ENCODE measurements at places on chromosomes 12 and 14.

DNA sequence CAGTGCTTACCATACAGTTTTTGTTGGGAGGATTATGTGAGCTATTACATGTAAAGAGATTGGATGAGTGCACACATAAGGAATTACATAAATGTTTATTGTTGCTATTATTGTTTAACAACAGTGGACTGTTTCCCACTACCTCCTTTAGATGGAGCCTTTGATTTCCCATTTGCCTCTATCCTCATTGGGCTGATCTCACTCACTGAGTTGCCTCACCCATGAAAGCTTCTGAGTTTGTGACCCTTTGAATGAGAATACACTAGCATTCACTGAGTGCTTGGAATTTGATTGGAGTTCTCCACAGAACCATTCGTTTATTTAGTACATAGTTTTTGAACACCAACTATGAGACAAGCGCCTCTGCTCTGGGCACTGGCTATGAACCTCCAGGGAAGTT lies 121.0 kb downstream of the HELB start:
- no peak for DNase-seq

DNA sequence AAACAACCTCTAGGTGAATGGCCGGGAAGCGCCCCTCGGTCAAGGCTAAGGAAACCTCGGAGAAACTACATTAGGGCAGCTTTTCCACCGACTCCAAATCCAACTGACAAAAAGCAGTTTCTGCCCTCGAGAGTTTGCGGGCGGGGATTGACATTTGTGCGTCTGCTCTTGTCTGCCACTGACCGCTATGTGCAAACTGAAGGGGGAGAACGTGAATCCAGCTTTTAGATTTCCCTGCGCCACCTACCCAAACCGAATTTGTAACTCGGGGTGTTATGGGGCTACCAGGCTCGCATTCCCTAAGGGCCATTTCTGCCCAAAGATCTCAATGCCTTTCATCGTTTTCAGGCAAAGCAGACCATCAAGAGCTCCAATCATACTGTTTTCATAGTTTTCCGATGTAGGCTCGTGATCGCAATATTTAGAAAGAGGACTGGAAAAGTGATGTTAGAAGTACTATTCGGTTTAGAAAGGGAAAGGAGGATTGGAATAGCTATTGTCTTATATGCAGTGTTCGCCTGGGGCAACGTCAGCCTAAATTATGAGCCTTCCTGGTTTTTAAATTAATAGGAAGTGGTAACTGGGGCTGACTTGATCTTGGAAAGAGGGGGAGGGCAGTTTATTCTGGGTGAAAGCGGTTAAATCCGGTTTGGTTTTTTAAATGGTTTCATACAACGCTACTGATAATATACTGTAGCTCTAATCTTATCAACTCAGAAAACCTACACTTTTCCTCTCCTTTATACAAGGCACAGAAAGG lies 45.4 kb downstream of the BCAT1 start:
- peak; percentile 9 for DNase-seq

GRCh38 chr12:47744005-47744651 lies 14.6 kb downstream of the RAPGEF3 start:
- DNase-seq: peak; percentile 60

DNA sequence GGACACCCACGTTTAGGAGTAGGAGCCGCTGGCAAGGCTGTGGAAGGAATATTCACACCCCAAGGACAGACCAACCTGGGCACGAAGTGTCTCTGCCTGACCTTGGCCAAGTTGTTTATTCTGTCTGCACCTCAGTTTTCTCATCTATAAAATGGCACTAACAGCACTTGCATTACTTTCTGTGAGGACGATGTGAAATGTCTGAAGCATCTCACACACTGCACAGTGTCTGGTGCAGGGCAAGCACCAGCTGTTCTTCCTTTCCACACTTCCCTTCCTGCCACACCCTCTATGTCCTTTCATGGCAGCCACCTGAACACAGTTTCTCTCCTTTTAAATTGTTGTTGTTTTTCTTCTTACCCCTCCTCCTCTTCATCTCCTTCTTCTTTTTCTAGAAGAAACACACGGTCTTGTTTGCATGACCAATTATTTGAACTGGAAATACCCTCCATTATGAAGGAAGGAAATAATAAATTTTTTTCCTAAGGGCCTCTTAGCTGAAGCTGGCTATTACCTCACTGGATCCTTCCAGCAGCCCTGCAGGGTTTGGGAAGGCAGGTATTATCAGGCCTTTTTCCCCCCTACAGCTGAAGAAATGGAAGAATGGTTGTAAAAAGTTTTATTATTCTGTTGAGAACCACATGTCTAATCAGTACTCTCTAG lies 42.9 kb upstream of the ATP23 start:
- DNase-seq: peak; percentile 28

- DNase-seq: no peak
These were observed 19.8 kb upstream of the CABP1 start for GRCh38 chr12:120620624-120621023.

GRCh38 chr12:54285150-54286041 lies 4.9 kb downstream of the HNRNPA1 start:
- DNase-seq: no peak

GRCh38 chr12:56046027-56046780 lies 4.5 kb downstream of the RPS26 start:
- DNase-seq: no peak

- DNase-seq: peak; percentile 91
These were observed 5.3 kb downstream of the PHB2 start for GRCh38 chr12:6965026-6965661.

DNA sequence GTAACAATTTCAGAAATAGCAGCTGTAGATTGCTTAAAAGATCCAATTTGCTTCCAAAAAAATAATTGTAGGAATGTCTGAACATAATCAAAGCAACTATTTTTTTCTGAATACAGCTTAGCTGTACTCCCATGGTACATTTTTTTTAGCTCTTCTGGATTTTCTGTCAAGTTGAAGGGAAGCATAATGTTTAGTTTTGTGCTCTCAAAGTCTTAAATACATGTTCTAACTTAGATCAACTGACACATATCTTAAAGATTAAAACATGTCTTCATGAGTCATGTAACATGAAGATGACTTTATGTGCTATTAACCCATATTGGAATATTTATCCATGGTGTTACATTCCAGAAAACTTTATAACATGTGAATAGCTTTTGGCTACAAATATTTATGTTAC lies 255.7 kb downstream of the BTG1 start:
- no peak for DNase-seq

DNA sequence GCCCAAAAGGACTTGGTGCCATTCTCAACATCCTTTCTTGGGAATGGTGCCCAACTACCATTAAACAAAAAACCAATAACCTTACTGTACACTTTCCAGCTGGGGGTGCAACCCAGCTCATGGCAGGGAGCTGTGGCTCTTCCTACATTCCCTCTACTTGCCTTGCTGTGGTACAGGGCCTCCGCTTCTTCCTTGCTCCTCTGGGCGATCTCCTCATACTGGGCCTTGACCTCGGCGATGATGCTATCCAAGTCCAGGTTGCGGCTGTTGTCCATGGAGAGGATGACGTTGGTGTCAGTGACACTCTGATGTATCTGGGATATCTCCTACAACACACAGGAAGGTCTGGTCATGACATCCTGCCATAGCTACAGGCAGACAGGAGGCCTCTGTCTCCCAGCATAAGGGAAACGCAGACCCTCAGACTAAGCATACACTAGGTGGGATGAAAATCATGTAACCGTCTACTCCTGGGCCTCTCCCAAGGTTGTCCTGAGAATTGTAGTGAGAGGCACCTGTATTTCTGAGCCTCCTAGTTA lies 3.9 kb downstream of the KRT2 start:
- no peak for DNase-seq

DNA sequence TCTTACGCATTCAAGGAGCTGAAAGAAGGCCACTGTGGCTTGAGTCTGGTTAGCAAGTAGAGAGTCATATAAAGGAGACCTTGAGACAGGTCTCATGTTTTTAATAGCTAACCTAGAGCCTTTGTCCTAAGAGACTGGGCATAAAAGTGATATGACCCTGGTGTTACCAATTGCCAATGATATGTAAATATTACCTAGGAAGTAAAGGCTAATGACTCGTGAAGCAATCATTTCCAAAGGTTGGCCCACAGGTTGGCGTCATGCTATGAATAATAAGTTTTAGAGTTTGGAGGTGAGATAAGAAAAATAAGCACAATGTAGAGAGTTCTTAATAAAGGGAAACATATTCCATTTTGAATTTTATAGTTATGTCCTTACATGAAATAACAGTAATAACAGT lies 116.6 kb upstream of the PLEKHA5 start:
- DNase-seq: no peak
